ENCODE measurements at places on chromosomes 4 and X.

- DNase-seq = no peak
Measured at GRCh38 chrX:10529344-10529743, 91.0 kb downstream of the MID1 start.

DNA sequence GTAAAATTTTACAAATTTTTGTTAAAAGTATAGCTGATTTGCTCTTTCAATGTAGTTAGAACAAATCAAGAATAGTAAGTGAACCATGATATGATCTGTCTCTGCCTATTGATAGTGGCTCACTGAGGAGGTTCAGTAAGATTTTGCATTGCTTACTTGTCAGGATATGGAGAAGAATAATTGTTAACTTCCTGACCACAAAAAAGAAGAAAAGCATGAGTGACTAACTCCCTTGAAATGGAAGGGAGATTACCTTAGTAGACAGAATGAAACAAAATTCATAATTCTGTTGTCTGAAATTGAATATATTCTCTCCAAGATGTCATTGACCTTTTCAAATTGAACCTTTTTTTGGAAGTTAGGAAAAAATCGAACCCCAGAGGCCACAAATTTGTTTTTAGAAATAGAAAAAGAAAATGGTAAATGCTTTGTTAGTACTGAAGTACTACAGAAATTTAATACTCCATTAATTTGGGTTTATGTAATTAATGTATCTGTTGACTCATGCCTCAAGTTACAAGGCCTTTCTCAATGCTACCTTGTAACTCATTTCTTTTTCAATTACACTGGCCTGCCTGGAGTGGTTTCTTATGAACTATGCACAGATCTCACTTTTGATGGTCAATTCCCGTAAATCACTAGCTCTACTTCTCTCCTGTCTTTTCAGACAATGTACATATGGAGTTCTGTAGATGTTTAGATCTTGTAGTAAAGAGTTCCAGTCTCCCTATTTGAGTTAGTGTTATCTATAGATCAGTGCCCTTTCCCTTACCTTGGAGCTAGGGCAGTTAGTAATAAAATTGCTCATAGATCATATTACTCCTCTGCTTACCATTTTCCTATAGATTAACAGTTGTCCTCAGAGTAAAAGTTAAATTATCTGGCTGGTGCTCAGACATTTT, 139.3 kb downstream of the TLL1 start:
- no peak for DNase-seq

DNA sequence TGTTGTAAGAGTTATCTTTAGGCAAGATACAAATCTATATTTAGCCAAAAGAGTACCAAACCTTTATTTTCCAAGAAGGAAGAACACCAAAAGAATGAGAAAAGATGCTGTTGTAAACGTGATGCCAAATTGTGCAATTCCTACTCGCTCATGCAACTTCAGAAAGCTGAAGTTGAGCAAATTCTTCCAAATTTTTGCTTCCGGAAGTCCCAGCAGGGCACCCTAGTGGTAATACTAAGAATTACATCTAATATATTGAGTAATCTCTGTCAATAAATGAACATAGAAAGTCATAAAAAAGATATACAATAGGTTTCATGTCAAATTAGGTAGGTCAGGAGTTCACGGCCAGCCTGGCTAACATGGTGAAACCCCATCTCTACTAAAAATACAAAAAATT, 36.0 kb upstream of the SMARCAD1 start:
- DNase-seq = no peak

DNA sequence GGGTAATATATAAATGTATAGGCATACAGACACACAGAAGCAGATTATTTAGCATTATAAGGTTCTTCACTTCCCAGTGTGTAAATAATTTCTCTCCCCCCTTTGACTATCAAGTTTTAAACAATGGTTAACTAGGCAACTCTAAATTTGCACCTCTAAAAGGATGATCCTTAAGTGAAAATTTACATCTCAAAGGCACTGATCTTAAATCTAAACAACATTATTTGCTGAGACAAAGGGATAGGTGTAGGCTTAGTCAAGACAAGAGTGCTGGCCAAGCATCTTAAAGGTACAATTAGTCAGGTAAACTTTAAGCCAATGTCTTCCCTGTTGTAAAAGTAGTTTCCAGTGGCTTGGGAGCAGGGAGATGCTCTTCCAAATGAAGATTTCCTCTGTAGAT, 33.0 kb downstream of the NLRP2B start:
- no peak for DNase-seq

DNA sequence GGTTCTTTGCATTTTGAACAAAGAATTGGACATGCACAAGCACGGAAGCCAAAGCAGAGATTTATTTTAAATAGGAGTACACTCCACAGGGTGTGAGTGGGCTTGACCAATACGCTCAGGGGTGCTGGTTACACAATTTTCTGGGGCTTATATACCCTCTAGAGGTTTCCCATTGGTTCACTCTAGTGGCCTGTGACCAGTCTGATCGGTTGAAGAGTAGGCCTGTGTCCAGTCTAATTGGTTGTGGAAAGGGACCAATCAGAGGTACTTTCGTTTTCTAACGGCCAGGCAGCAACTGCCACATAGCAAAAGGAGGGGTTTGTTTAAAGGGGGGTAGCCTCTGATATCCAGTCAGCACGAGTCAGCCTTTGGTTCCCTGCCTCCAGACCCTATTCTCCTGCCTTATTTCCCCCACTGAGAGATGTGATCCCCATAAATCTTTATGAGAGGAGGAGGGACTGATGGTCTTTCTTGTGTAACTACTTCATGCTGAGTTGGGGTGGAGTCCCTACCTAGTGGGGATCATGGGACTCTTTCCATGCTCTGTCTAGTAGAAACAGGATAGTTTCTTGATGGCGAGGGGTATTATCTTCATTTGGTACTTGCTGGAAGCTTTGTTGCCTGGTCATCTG, 11.3 kb upstream of the AREG start:
- DNase-seq = no peak

DNA sequence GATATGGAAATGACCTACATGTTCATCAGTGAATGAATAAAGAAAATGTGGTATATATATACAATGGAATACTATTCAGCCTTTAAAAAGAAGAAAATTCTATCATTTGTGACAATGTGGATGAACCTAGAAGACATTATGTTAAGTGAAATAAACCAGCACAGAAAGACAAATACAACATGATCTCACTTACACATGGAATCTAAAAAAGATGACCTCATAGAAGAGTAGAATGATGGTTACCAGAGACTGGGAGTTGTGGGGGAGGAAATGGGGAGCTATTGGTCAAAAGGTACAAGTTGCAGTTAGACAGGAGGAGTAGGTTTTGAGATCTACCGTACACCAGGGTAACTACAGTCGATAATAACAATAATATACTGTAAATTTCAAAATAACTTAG, 51.5 kb downstream of the WNK3 start:
- DNase-seq = no peak

GRCh38 chr4:41620594-41621256, 82.8 kb downstream of the LIMCH1 start:
- no peak for DNase-seq

DNA sequence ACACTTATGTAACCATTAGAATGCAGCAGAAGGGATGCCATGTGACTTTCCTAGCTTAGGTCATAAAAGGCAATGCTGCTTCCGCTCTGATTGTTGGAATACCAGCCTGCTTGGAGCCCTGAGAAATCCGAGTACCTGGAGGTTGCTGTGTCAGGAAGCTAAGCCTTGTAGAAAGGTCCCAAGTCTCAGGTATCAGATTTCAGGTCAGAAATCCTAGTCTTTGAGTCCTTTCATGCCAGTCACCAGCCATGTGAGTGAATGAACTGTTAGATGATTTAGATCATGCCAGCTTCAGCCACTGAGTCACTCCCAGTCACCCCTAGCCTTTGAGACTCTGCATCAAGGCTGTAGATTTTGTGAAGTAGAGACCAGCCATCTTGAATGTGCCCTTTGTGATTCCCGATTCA, 23.5 kb downstream of the RAP1GDS1 start:
- DNase-seq = no peak

DNA sequence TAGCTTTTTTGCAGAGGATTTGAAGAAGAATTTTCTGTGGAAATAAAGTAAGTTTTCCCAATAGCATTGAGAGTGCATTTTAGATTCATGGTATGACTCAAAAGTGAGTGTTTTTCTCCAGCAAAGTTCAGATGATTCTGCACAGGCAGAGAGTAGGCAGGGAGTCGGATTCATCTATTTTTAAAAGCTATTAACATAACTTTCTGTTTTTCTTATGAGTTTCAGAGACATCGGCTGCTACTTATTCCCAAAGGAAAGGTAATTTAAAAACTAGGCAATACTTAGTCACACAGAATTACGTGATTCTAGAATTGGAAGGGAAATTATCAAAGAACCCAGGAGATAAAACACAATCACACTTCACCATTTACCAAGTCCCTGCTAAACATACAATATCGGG, 4.4 kb downstream of the CCDC110 start:
- no peak for DNase-seq

DNA sequence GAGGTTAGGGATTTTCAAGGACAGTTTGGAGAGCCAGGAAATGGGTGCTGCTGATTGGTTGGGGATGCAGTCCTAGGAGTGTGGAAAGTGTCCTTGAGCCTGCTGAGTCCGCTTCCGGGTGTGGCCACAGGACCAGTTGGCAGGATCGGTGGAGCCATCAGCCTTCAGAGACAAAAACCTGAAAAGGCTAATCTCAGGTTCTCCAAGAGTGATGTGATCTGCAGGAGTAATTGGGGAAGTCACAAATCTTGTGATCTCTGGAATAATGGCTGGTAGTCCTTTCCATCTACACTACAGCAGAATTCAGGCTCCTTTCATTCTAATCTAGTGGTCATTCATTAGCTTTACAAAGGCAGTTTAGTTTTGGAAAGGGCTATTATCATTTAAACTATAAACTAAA, 55.9 kb upstream of the BMP2K start:
- no peak for DNase-seq

DNA sequence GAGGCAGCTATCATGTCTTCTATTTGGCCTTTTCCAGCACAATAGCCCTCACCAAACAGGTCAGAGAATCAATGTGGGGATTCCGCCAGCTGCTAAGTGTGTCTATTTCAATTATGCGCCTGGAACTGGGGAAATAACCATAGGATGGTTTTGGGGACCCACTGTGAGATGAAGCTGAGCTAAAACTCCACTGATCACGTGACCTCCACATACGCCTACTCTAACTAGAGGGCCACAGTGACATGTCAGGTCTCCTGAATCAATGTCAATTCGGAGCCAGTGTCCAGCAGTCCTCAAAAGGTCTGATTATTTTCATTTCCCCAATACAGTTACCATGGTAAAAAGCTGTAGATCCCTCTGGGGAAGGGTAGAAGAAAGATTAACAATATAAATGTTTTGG, 10.2 kb upstream of the BANK1 start:
- no peak for DNase-seq

DNA sequence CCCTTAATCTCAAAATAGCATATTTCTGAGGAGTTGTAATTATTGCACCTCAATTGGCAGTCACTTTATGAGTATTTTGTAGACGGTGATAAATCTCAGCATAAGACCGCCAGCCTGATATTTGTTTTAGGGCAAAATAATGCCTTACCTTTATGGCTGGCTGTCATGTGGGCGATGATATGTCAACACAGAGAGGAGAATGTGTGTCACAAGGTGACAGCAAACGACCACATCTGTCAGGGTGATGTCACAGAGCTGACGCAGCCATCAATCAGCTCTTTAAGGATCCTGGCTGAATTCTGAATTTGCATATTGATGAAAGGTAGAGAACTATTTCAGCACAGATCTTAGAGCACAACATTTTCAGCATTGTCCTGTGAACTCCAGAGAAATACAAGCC, 209.7 kb downstream of the CEP135 start:
- DNase-seq = no peak

- DNase-seq = no peak
Measured at GRCh38 chr4:120557372-120557771, 365.2 kb downstream of the PRDM5 start.

DNA sequence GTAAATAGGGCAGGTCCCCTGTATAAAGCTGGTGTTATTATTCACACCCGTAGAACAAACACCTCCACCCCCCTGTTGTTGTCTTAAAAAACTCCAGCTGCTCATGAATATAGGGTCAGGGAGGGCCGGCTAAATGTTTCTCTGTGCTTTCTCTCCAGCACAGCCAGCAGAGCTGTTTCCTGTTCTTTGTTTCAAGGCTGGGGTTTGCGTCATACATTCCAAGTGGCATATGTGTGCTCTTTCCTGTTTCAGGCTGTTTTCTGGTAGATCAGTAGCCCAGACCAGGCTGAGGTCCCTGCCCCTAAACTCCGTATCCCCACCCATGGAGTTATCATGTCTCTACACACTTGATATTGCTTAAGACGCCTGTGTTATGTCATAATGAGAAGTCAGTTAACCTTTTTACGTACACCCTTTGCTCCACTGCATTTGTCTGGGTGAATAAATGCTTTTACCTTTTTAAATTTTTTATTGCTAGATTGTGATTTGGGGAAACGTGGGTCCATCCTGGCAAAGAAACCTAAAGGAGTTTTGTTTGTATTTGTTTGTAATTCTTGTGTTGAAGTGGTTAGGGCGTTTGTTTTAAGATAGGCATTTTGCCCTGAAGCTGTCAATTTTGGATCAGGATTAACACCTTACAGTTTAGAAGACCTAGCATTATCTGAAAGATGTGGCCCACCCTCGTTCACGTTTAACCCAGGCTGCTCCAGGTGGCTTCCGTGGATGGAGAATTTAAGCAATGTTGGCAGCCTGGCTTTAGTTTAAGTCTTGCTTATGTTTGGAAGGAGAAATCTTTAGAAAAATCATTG, 3.3 kb downstream of the KLF3 start:
- no peak for DNase-seq

DNA sequence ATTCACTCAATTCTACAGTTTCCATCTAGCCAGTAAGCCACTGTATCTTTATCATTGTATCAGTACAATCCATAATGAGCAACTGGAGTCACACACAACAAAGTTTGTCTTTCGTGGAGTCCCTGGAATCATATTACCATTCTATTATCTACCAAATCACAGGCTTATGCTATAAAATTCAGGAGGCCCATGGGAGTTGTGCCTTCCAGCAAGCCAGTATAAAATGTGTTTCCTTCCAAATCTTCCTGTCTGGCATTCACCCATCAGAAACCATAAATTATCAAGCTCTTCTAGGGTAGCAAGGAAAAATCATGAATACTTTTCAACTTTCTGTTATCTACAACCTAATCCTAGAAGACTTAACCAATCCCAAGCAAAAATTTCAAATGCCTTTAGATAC, 1383.3 kb upstream of the PCDH7 start:
- DNase-seq = no peak

GRCh38 chr4:106629268-106629625, 260.7 kb upstream of the GIMD1 start:
- no peak for DNase-seq

DNA sequence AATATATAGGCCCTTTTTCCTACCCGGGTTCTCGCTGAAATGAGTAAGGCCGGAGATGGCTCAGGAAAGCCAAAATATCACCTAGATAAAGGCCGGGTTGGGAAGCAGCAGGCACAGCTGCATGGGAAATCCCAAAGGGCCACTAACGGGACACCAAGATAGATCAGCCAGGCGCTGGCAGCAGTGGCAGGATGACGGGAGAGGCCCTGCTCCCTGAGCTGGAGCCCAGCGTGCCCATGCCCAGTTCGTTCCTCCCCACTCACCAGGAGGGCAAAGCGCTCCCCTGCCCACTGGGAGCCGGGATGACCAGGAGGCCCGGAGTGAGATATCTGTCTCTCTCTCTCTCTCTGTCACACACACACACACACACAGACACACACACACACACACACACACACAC, 109.8 kb downstream of the DCTD start:
- no peak for DNase-seq

- no peak for DNase-seq
Measured at GRCh38 chr4:119550857-119551532, 77.6 kb downstream of the PDE5A start.

Data from omental fat pad (tissue), 4 donors.